Gastrocnemius medialis (tissue), 4 donors: ENCODE measurements at places on chromosomes 7 and 10. TPM values are rescaled to one million over a fixed set of nuclear protein-coding genes. Genes with fewer than 3 reads are reported as not detected.

GRCh38 chr7:7519056-7519455, 16.6 kb downstream of the COL28A1 start:
- DNase-seq = no peak

The AVL9 gene
- 27.6 TPM for total RNA-seq

DNA sequence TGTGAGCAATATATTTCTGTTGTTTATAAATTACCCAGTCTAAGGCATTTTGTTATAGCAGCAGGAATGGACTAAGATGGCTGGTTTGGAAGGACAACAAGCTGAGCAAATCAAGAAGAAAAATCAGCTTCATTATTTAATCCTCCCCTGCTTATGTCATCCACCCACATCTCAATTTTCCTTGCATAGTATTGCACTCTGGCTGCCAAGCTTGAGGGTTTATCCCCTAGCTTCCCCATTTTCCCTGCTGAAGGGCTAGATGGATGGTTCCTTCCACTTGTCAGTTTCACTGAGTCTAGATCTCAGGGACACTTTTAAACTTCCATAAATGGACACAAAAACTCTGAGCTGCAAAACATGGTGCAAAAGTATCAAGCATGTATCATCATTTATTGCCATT, 75.2 kb upstream of the LAMB4 start:
- no peak for DNase-seq

The ATOH7 gene
- total RNA-seq = not detected

- DNase-seq = no peak
These were observed 13.9 kb downstream of the TAS2R60 start for GRCh38 chr7:143456992-143457793.

The MRPS17 gene
- 23.7 TPM for total RNA-seq

The DGKI gene
- 0.02 TPM for total RNA-seq

The EIF5AL1 gene
- 0.20 TPM for total RNA-seq

DNA sequence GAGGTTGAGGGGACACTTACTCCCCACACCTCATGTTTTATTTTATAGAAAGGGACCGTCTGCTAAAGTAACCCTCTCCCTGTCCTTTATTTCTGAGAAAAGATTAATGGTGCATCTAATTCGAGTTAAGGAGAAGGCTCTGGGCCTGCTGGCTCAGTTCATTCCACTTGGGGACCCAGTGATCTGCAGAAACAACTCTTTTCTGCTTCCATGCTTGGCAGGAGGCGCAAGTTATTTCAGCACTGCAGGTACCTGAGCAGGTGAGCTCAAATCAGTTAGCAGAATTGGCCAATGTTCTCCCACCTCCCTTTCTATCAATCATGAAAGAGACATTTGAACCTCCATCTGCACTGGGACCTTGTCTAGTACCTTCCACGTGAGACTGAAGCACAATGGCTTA, 396.1 kb downstream of the SFMBT2 start:
- DNase-seq = no peak

The FAM131B gene
- not detected for total RNA-seq

- no peak for DNase-seq
These were observed 41.9 kb downstream of the NPVF start for GRCh38 chr7:25186436-25186835.

GRCh38 chr7:80719261-80719660, 80.8 kb downstream of the CD36 start:
- no peak for DNase-seq

The C10orf67 gene
- not detected for total RNA-seq

DNA sequence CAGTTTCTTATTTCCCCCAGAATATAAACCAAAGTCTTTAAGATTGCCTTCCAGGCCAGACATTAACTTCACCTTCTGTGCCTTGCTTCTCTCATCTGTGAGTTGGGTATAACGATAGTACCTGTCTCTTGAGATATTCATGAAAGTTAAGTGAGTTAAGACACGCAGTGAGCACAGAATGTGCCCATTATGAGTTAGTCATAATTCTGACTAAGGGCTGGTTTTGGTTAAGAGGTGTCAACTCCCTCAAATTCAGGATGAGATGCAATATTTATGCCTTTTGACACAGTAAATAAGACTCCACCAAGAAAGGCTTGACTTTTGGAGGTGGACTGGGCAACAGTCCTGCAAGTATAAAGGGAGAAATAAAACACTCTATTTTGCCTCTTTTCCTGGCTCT, 528.7 kb upstream of the IGFBP3 start:
- DNase-seq = no peak

The TLL2 gene
- total RNA-seq = not detected

- DNase-seq = no peak
These were observed 481.0 kb upstream of the SEMA3A start for GRCh38 chr7:84675633-84676034.

The GRM3 gene
- total RNA-seq = not detected

- no peak for DNase-seq
These were observed 46.6 kb downstream of the PWWP2B start for GRCh38 chr10:132443605-132443982.

DNA sequence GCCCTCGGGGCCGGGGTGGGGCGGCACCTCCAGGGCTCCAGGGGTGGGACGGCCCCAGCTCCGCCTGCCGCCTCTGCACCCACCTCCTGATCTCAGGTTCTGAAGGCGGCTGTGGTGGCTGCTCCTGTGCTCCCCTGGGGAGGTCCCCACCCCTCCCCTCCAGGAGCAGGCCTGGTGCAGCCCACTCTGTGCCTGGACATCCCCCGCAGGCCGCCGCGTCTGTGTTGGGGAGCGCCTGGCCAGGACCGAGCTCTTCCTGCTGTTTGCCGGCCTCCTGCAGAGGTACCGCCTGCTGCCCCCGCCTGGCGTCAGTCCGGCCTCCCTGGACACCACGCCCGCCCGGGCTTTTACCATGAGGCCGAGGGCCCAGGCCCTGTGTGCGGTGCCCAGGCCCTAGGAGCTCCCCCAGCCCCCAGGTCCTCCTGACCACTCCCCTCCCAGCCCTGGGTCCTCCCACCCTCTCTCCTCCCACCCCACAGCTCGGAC, 5.5 kb downstream of the CYP2W1 start:
- no peak for DNase-seq

GRCh38 chr10:27547482-27547881, 43.4 kb downstream of the RAB18 start:
- no peak for DNase-seq

DNA sequence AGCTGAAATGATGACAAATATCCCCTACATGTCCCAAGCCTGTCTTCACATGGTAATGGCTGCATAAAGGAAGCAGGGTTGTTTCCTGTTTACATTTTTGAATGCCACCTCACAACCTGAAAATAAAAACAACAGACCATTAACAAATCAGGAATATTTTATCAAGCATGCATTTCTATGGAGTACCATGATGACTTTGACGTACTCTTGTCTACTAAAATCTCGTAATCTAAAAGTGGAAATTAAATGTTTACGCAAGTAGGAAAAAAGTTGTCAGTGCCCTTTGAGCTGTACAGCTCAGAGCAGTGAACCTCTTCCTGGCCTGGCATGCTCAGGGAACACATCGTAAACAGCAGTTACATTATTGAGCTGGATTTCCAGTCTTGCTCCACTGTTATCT, 194.1 kb downstream of the INHBA start:
- no peak for DNase-seq

- no peak for DNase-seq
These were observed 376.3 kb downstream of the INHBA start for GRCh38 chr7:41326616-41327015.

GRCh38 chr7:112987171-112987570, 99.5 kb downstream of the GPR85 start:
- DNase-seq = no peak

GRCh38 chr7:138226001-138226476, 149.8 kb downstream of the AKR1D1 start:
- DNase-seq = no peak

The NACAD gene
- 1.5 TPM for total RNA-seq

- DNase-seq = no peak
These were observed 236.7 kb upstream of the TCERG1L start for GRCh38 chr10:131548176-131548575.

DNA sequence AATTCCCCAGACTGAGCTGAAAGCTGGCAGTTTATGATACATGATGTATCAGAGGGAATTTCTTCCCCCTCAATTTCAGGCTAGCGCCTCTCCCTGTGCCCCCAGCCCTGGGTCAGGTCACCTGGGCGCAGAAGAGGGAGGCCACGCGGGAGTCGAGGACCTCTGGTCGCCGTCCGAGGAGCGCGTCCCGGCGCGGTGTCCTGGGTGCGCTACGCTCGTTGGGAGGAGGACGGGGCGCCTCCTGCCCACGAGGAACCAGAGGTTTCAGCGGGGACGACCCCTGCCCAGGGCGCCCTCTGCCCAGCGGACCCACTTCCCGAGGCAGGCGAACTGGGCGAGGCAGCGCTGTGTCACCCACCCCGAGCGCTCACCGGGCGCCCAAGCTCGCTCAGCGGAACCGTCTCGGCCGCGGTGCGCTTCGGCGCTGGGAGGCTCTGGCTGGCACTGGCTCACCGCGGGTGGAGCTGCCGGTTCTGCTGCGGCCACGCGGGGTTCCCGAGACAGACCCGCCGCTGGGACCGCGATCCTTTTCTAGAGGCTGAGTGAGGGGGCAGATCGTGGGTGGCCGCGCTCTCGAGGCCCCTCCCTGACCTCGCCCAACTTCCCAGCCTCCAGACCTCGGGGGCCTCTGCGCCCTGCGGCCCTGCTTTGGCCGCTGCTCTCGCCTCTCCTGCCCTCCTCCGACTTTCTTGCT, at the start of gene FAM237B:
Gene FAM237B (minus strand): TSS at position 504 of the 694 bp plus-strand sequence. CDS start 1,556 bp downstream, outside the sequence.
- no peak for DNase-seq

DNA sequence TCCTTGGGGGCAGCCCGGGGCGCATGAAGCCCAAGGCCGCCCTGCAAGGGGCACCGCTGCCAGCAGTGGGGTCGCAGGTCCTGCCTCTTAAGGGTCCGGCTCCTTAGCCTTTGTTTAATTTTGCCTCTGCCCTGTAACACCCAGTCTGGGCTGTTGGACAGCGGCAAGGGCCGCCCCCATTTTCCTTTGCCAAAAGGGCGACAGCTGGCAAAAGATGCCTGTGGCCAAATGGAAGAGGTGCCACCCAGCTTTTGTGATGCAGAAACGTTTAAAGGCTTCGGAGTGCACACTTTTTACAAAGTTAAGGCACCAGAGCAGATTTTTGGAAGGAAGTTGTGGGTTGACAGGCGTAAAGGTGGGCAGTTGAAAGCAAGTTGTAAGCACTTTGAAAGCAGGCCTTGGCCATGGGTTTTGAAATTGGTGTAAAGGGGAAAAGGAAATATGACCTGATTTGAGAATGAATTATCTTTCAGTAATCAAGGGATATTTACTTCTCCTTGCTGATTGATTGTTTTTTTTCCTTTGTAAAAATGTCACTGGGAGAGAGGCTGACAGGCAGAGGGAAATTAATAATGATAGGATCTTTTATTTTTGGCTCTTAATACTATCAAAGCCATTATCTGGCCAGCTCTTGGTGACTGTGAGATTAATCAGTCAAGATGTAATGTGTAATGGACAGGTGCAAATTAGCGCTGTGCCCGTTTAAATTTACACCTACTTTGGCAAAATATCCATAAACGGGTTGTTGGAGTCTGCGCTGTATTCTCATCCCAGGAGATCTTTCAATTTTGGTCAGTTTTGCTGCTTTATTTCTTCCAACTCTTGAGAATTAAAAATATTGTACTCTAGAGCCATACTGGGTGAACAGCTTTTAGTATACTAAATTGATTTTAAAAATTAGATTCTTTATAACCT, 1.2 kb downstream of the CASD1 start:
- peak; percentile 46 for DNase-seq

DNA sequence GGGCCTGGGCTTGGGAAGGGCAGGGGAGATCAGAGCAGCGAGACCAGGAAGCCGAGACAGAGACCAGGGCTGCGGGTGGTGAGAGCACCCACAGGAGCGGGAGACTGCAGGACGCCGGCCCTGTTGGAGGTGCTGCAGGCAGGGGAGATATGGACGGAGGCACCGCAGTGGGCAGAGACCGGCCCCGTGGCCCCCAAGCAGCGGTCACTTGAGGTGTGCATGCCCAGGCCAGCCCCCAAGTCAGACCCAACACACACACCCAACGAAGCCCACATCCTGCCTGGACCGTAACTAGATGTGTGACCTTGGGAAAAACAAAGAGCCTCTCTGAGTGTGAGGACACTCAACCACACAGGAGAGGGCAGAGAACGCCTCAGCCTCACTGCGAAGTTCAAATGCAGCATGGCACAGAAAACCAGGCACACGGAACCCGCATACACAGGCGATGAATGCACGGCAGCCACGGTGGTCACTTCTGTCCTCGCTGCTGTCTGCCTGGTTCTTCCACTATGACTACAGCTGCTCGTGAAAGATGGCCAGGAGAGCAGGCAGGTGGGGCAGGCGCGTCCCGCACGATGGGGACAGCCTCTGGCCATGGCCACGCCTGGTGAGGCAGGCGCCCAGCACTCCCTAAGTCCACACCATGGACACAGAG, 214.7 kb downstream of the MAD1L1 start:
- no peak for DNase-seq
